ENCODE measurements at places on chromosomes 4 and X.
A peak's percentile ranks its signal among the peaks of the same experiment; 100 is the strongest.

- no peak for DNase-seq
Observed at GRCh38 chr4:4974727-4975126, 44.5 kb downstream of the CYTL1 start.

DNA sequence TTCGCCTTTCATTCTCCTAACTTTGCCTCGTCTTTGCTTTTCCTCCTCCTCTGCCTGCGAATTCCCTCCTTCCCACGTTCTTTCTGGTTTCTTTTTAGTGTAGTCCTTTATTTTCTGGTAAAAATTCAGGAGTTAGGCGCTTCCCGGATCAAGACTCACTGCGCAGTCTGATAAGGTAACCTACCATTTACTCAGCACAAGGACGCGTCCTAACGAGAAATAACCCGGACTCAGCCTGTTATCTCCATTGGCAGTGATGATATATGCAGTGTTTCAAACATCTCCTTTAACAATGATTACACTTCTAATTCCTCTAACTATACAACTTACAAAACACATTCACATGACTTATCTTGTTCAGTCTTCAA, 357 bp upstream of the ETNPPL start:
- DNase-seq, result no peak

DNA sequence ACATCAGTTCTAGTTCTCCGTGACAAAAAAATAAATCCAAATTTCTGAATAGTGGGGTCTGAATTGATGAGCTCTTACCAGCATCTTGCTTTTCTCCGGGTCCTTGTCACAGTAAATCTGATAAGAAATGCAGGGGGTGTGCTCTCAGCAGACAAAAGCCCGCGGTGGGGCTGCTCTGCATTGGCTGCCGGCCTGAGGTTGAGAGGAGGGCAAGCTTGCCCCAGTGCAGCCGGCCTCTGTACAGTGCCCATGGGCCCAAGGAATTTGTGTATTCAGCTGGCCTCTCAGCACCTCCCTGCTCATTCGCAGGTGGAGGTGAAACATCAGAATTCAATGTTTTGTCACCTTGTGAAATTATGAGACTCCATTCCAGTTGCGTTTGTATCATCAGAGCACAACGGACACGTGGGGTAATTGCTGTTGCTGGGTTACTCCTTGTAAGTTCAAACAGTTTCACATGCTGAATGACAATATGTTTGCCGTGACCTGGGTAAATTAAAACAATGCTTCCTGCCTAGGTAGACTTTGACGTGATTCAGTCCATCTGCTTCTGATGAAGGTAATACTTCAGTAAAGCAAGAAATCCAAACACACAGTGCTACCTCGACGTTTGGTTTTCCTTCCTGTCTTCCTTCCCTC, 596.4 kb downstream of the MID1IP1 start:
- no peak for DNase-seq

- no peak for DNase-seq
Observed at GRCh38 chr4:176441594-176441993, 121.8 kb downstream of the SPCS3 start.

DNA sequence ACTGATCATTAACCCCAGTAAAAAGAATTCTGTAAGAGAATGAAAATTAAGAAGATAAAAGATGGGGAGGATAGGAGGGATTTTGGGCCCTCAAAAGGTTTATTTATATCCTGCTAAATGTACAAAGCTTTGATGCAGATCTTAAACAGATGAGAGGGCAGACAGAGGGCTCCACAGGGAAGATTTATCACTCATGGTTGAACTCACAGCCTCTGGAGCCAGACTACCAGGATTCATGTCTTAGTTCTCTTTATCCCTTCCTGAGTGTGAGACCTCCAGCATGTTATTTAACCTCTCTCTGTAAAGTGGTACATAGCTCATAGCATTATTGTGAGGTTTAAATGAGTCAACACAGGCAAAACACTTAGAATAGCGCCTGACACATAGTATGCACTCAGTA, 74.4 kb downstream of the SOWAHB start:
- DNase-seq, result no peak

- no peak for DNase-seq
Observed at GRCh38 chr4:15132739-15133138, 130.5 kb downstream of the CPEB2 start.

DNA sequence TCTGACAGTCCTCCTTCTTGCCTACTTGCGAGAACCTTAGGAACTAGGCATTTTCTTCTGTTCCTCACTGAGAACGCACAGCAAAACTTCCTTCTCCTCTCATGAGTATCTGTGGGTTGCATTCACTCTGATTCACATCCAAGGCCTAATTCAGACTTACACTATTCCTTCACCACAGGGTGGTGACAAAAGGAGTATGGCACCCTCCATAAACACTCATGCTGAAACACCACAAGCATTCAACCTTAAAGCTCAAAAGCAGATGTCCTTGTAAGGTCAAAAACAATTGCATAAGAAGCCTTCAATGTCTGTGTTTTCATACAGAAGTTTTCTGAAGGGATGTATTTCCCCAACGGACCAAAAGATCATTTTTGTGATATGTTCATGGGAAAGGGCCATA, 147.3 kb downstream of the CORIN start:
- no peak for DNase-seq

GRCh38 chrX:45824471-45824870, 623.8 kb upstream of the DIPK2B start:
- DNase-seq, result peak; percentile 87

DNA sequence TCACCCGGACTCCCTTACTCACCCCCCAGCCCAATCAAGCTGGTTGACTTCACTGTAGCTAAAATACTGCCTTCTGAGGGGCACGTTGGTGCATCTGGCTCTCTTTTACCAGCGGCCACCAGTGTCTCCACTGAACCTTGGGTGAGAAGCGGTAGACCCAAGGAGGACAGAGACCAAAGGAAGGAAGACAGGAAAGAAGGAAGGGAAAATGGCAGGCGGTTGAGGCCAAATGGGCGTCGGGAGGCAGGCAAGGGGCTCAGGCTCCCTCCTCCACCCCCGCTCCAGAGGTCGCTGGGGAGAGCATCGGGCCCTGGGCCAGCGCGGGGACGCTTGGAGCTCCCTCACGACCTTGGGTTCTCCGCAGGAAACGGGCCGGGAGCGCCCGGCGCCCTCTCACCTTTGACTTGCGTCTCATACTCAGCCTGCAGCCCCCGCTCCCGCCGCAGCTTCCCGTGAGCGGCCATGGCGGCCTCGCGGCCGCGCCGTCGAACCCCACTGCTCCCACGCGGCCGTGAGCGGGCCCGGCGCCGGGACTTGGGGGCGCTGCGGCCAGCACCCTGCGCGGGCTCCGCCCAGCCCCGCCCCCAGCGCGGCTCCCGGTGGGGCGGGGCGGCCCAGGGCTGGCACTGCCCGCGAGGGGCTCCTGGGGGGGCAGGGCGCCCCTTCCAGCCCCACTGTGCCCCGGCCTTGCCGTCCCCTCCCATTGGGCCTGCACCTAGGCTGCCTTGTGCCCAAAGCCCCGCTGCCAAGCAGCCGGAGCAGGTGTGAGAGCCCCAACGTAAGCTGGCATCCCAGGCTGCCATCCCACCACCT, at the start of gene ARHGAP4:
Gene ARHGAP4 (minus strand): TSS at position 526 of the 813 bp plus-strand sequence. CDS start 62 bp downstream, at position 464.
- DNase-seq, result no peak

- DNase-seq, result no peak
Observed at GRCh38 chrX:130100180-130100579, 10.1 kb downstream of the ELF4 start.

DNA sequence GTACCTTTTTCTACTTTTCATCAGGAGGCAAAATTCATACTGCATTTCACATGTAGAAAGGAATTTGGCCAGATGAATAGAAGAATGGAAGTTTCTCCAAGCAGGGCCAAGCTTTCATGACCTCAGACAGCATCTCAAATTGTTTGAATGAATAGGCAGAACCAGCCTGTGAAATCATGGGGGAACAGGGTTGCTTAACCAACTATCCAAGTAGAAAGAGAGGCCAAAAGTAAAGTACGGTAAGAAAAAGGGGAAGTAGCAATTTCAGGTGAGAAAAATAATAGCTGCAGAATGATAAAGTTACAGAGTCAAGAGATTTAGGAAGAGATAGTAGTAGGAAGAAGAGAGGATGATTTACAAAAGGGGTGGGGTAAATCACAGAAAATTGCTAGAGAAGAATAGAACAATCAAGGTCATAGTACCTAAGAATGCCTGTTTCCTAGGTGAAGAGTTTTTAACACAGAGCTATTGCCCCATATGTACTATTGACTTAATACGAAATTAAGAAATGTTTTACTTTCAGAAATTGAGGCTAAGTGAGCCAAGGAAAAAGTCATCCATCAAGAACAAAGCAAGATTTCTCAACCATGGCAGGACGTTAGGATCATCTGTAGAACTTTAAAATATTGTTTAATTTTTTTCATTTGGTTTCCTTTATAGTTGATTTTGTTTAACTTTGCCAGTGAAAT, 177.1 kb upstream of the TET2 start:
- no peak for DNase-seq

DNA sequence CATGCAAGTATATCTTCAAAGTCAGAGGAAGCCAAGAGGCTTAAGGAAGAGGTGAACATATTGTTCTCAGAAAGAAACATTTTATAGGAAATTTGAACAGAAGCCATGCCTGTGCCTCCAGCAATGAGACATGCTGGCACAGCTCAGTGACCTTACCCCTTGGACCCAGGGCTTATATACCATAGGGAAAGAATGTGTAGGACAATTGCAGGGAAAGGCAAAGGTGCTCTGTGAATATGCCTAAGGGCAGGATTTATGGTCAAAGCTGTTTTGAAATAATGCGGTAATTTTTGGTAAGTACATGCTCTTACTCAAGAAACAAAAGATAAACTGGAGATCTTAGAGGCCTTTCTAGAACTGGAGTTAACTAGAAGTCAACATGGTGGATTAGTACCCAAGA, 568.8 kb downstream of the GRID2 start:
- no peak for DNase-seq

- no peak for DNase-seq
Observed at GRCh38 chr4:182826391-182826790, 90.8 kb downstream of the DCTD start.

GRCh38 chrX:47745416-47745815, 86.4 kb upstream of the UXT start:
- DNase-seq, result no peak

DNA sequence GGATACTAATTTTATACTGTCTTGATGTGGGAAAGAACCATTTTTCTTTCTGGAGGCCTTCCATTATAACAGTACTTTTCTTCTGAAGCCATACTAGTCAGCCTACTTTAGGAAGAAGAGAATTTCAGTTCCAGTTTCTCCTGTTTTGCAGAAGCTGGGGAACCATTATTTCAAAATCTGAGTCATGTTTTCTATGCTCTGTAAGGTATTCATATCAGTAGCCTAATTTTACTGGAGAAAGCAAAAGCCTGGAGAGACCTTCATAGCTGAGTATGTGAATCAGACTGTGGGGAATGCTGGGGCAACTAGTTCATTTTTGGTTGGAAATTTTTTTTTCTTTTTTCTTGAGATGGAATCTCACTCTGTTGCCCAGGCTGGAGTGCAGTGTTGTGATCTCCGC, 22.4 kb downstream of the AFF1 start:
- no peak for DNase-seq

DNA sequence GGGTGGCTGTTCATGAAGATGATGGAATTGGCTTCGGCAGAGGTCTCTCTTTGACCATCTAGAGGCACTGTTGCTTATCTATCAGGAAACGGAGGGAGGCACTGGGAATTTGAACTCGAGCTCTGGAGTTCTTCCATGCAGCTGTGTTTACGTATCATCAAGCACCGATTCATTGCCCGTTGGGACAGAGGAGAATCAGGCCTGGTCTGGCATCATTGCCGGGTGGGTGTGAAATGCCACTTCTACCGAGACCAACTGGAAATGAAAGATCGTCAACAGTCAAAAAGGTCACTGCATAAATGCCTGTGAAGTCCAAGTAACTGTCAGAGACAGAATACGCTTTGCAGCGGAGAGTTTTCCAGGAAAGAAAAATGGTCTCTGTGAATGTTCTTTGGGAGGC, 166.9 kb downstream of the ASMT start:
- no peak for DNase-seq

DNA sequence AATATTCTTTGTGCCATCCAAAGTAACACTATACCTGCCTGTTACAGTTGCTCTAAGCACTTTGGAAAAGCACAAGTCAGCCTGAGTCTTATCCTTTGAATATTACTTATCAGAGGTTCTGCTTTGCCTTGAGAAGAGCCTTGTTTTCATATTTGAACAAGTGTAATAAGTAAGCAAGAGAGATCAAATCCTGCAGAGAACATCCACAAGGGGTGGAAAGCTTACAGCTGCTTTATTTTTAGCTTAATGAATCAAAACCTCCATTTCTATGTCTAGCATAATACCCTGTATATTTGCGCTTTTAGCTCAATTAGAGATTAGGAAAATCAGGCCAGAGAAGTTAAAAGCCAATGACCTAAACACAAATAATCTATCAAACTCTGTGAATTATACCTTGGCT, 139.8 kb downstream of the CDS1 start:
- no peak for DNase-seq

DNA sequence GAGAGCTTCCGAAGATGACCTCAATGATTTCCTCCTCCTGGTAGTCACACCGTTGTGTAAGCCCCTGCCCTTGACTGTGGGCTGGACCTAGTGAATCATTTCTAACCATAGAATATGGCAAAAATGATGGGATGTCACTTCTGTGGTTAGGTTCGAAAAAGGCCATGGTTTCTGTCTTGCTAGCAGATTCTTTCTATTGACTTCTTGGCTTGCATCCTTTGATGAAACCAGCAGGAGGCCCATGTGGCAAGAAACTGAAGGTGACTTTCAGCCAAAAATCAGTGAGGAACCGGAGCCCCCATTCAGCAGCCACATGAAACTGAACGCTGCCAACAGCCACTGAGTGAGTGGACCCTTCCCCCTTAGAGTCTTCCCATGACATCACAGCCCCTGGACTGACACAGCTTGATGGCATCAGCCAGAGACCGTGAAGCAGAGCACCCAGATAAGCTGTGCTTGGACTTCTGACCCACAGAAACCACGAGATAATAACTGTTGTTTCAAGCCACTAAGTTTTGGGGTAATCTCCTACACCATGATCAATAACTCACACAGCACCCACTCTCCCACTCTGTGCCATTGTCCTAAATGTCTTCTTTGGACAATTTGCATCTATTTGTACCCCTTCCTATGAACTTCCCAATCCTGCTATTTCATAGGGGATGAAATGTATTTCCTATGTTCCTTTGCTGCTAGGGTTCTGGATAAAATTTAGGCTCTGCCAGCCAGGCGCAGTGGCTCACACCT, 148.0 kb upstream of the STX18 start:
- DNase-seq, result no peak

- DNase-seq, result no peak
Observed at GRCh38 chrX:140949233-140949632, 53.2 kb upstream of the SPANXB1 start.

GRCh38 chr4:23911675-23912455, 22.0 kb upstream of the PPARGC1A start:
- no peak for DNase-seq

Measured in ACHN (cell line).